ENCODE measurements at places on chromosomes 2 and 18. TPM values are rescaled to one million over a fixed set of nuclear protein-coding genes. Genes with fewer than 3 reads are reported as not detected.

GRCh38 chr18:49494660-49495059, 7.6 kb upstream of the C18orf32 start:
- DNase-seq = no peak

DNA sequence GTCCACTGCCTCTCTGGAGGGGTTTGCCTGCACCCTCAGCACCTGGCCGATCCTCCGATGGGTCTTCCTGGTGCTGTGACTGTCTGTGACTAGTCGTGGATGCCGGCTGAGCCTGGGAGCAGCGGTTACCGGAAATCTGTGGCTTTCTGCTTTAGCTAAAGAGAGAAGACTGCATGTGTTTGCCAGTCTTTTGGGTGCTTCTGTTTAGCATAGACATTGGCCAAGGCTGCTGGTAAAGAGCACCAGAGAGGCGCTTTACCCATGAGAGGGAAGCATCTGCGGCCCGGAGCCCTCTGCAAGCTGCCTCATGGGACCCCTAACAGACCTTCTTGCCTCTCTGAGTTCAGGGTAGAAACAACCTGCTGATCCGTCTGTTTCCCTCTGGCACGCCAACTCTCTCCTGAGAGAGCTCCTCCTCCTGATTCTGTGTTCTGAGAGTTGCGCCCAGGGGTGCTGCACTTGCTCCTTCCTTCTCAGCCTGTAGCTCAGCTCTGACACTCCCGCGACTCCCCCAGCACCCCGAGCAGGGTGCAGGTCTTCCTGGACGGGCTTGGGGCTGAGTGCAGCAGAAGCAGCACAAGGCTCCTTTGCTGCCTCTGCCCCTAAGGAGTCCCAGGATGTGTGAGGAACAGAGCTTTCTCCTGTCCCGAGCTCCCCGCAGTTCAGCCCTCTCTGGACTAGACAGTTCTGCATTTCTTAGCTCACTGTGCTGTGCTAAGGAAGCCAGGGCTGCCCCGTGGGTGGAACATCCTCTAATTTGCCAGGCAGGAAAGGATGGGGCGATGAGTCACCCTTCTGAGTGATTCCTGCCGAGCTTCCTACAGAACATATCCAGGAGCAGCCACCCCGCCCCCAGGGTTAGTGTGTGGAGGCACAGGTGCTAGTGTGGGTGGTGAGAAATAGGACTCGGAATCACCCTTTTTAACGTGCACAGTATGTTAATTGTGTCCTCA, 203.2 kb downstream of the SH3RF3 start:
- peak; percentile 95 for DNase-seq

- DNase-seq = no peak
These were observed 213.2 kb downstream of the ANAPC1 start for GRCh38 chr2:111670776-111671175.

- DNase-seq = no peak
These were observed 49.8 kb downstream of the ADI1 start for GRCh38 chr2:3469486-3469885.

DNA sequence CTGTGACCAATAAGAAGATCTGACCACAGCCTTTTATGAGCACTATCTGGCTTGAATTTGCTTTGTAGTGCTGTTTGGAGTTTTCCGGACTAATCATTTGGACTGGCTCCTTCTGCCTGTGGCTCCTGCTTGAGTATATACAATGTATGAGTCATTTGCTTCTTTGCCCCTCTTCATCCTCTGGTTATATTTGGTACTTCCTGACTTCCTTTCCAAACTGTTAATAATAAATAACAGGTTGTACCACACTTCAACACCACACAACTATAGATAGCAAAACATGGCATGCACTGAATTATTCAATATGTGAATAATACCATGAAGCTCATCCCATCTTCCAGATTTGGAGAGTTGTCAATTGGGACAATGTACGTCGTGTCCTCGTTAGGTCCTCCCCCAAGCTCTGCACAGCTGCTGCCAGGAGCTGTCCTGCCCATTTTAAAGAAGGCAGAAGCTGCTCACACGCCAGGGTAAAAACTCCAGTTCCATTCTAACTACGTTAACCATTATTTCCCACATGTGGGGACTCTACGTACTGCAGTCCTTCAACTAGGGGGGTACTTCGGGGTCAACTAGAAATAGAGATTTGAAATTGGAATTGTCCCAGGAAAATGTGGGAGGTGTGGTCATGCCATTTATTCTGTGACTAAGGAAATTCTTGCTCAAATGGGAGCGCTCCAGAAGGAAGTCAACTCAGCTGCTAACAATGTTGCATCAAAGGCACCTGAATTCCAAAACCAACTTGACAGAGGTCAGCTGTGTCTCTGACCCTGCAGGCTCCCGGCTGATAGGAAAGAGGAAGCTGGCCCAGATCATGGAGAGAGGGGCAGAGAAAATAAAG, 38.1 kb downstream of the ST8SIA5 start:
- peak; percentile 33 for DNase-seq

DNA sequence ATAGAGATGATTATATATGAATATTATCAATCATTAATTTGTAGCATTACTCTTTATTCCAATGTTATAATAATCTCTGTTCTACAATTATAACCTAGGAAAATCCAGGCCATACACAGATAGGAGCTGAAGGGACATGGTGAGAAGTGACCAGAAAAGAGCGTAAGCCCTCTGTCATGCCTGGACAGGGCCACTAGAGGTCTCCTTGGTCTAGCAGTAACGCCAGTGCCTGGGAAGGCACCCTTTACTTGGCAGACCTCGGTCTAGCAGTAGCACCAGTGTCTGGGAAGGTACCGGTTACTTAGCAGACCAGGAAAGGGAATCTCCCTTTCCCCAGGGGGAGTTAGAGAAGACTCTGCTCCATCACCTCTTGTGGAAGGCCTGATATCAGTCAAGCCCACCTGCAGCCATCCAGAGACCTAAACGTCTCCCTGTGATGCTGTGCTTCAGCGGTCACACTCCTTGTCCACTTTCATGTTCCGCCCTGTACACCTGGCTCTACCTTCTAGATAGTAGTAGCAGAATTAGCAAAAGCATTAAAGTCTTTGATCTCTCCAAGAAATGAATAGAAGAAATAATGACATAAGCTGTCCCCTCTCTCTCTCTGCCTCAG, 447.5 kb upstream of the FSIP2 start:
- DNase-seq = peak; percentile 36

DNA sequence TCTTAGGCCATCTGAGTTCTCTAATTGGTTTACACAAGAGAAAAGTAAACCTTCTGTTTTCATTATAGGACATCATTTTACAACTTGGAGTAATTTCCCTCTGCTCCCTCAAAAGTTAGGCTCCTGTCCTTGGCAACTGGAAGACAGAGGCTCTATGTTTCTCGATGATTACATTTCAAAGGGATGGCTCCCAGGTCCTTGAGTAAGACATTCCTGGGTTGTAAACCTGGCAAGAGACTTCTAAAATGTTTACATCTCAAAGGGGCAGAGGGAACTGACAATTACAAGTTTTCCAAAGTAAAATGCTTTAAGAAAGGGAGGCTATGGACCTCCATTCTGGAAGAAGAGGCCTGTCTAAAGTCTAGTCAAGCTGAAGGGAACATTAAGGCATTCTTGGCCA, 268.3 kb upstream of the REG3G start:
- DNase-seq = no peak

- peak; percentile 55 for DNase-seq
These were observed 5.2 kb downstream of the NCAPH start for GRCh38 chr2:96340493-96341414.

- DNase-seq = no peak
These were observed 74.7 kb downstream of the NEURL3 start for GRCh38 chr2:96430394-96430988.

- no peak for DNase-seq
These were observed 3.0 kb upstream of the ST8SIA5 start for GRCh38 chr18:46759890-46760289.

GRCh38 chr2:148802448-148803220, 72.4 kb upstream of the KIF5C start:
- no peak for DNase-seq

- no peak for DNase-seq
These were observed 7.6 kb downstream of the KCNG2 start for GRCh38 chr18:79805211-79805887.

DNA sequence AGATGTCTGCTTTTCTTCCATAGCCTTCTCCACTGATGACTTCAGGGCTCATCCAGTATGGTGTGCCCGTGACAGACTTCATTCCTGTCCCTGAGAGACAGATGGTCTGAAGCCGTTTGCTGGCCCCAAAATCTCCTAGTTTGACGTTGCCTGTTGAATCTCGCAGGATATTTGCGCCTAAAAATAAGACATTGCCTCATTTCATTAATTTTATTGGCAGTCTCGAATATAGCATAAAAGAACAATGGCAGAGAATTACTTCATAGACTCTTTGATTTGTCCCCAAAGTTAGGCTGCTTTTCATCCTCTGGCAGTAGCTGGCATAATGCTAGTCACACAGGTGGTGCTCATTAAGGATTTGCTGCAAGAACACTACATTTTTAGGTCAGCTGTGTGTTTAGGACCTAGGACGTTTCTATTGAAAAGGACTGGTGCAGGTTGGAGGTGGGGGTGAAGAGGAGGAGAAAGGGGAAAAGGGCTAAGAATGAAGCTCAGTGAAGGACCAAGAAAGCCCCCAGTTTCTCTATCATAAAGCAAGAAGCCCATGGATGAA, 14.7 kb upstream of the ERCC3 start:
- no peak for DNase-seq

DNA sequence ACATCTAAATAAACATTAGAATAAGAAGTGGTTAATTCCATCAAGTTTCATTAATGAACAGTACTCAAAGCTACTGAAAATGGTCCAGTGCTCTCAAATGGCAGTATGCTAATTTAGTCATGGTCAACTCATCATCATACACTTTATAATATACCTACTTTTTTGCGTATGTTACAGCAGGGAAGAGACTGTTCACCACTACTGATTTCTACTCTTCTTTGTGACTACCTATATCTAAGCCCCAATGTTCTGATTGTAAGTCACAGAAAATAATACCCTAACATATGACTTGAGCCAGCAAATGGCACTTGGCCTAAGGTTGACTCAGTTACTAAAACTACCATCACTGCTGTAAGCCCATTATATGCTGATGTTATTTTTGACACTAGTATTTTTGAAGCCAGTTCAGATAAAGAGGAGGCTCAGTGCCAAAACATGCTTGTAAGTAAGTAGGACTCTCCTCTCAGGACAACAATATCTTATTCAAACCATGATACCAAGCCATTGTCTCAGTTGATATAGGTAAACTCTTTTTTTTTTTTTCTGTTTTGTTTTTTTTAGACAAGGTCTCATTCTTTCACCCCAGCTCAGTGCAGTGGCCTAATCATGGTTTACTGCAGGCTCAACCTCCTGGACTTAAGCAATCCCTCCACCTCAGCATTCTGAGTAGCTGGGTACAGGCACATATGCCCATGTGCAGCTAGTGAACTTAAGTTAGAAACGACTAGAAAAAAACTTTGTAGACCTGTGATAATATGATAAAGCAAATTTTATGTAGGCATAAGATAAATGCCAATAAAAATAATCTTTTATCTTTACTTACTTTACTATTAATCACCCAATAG, 266.9 kb downstream of the ZNF385B start:
- no peak for DNase-seq

DNA sequence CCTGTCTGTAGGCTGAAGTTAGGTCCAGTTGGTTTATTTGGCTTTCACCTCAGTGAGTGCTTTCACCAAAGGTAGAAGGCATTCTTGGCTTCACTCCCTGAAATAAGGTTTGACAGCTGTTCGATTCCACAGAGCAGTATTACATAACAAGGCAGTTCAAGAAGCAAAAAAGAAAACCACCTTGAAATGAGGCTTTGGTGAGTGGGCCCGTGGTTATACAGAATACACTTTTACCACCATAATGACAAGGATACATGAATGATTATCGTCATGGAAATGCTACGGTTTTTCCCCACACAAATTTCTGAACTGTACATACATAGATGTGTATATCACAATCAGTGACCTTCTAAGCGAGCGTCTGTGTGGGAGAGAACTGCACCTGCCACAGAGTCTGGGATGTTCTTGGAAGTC, 80.0 kb upstream of the CHRNA1 start:
- DNase-seq = no peak

DNA sequence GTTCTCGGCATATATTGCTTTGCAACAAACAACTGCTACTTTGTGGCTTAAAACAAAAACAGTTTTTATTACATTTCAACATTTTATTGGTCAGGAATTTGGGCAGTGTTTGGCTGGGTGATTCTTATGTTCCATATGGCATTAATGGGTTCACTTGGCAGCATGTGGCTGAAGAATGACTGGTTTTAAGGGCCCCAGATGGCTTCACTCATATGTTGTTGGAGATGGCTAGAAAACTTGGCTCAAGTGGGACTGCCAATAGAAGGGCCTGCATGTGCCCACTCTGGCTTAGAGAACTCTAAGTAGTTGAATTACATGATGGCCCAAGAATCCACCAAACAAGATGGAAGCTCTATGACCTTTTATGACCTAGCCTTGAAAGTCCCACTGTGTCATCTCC, 86.1 kb downstream of the FASTKD2 start:
- DNase-seq = no peak

GRCh38 chr18:32383050-32383819, 87.4 kb downstream of the GAREM1 start:
- DNase-seq = peak; percentile 78

GRCh38 chr2:155372969-155373368, 674.5 kb downstream of the KCNJ3 start:
- DNase-seq = peak; percentile 8

DNA sequence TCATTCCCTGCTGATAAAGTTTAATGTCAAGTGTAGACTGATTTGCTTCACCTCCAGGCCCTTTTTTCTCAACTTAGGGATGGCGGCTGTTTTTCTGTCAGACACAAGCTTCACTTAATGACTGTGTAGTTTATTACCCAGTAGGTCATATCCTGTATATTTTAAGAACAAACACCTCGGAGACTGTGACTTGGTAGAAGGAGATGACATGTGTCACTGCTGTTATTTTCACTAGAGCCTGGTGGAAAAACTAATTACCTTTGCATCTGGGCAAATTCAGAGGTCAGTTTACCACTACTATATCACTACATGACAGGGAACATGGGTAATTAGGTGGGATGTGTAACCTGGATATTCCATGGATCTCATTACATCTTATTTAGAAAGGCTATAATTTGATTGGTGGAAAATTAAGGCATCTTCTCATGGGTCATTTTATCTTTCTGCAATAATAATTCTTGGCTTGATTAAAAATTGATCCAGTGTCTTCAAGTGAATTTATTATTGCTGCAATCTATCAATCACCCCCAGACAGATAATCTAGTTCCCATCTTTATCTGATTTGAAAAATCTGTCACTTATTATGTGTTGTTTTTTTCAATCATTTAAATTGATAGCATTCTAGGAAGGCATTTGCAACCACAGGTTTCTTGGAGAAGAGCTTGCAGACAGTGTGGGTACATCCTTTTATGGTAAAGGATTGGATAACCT, 353.8 kb upstream of the SPRED2 start:
- no peak for DNase-seq

Gene IL1R2
- 0.32 TPM for total RNA-seq

Gene SERPINB3
- total RNA-seq = not detected

Gene TCF7L1
- 4.3 TPM for total RNA-seq

Gene TCF23
- not detected for total RNA-seq

Gene RIT2
- total RNA-seq = not detected

Gene FLACC1
- 0.64 TPM for total RNA-seq

Gene TUBA4A
- total RNA-seq = 6.1 TPM

Gene MAP2
- 37.1 TPM for total RNA-seq

Measured in fibroblast of villous mesenchyme (primary cell).